ENCODE measurements at places on chromosomes 3 and 15.

- no peak for ATAC-seq
Observed at GRCh38 chr15:66237513-66238235, 15.9 kb downstream of the MEGF11 start.

GRCh38 chr3:13249664-13250390, 170.3 kb downstream of the NUP210 start:
- no peak for ATAC-seq

DNA sequence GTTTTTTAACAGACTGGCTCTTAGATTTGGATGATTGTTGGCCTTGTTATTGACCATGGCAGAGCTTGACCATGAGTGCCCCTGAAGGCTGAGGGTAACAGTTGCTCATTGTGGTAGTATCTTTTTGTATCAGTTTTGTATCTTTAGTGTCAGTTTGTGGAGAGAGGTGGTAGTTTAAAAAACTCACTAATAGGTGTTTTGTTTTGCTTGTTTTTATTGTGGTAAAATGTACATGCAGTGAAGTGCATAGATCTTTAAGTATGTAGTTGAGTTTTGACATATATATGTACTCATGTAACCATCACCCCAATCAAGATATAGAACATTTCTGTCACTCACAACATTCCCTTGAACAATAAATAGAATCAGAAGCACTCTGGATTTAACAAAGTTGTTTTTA, 9.8 kb downstream of the GMPS start:
- no peak for ATAC-seq

DNA sequence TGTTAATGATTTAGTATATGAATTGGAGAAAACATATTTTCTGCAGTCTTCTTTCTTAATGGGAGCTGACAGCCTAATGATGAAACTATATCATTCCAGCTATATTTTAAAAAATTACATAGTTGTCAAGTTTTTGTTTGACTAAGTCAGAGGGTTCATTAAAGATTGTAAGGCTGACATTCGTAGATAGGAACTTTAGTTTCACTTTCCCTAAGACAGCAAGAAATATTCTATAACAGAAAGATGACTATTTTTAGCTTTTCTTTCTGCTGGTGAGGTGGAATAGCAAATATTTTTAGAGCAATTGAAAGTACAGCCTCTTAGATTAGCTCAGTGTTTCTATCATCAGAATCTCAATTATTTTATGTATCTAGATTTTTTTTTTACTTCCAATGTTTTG, 60.2 kb downstream of the PIAS1 start:
- peak; percentile 73 for ATAC-seq
